ENCODE measurements at places on chromosomes 13 and 19.

DNA sequence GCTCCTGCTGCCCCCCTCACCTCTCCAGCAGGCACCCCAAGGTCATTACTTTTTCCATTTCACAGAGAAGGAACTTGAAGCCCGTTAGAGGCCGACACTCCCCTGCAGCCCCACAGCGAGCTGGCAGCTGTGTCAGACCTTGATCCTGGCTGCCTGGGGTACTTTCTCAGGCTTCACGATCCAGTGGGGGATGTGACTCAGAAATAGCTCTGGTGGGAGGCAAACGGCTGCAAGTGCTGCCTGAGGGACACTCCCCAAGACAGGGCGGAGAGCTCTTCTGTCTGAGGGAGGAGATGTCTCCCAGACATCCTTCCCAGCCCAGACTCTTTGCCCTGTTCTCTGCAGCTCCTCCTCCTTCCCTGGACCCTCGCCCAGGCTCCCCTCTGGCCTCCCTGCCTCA lies 4.8 kb downstream of the TSKS start:
- DNase-seq: peak; percentile 32

GRCh38 chr13:21932578-21932977 lies 261.7 kb downstream of the FGF9 start:
- DNase-seq: no peak

GRCh38 chr13:73937441-73937840 lies 196.8 kb downstream of the KLF12 start:
- DNase-seq: no peak

DNA sequence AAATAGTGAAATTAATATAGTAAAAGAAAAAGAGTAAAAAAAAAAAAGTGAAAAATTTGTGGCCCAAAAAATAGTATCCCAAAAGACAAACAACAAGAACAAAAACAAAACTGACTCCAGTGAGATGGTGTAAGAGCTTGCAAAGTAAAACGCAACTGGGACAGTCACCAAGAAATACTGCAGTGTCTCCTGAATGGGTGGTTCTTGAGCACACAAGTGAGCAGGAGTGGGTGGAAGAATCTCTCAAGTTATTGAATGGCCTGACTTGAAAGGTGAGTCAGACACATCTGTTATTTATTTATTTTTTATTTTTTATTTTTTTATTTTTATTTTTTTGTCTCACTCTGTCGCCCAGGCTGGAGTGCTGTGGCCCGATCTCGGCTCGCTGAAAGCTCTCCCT lies 1.9 kb downstream of the ZNF493 start:
- DNase-seq: no peak

- no peak for DNase-seq
Measured at GRCh38 chr13:36026531-36026930, 104.7 kb downstream of the DCLK1 start.

GRCh38 chr13:59047546-59047945 lies 1116.2 kb downstream of the DIAPH3 start:
- no peak for DNase-seq

- no peak for DNase-seq
Measured at GRCh38 chr13:113029487-113030258, 60.7 kb downstream of the MCF2L start.

DNA sequence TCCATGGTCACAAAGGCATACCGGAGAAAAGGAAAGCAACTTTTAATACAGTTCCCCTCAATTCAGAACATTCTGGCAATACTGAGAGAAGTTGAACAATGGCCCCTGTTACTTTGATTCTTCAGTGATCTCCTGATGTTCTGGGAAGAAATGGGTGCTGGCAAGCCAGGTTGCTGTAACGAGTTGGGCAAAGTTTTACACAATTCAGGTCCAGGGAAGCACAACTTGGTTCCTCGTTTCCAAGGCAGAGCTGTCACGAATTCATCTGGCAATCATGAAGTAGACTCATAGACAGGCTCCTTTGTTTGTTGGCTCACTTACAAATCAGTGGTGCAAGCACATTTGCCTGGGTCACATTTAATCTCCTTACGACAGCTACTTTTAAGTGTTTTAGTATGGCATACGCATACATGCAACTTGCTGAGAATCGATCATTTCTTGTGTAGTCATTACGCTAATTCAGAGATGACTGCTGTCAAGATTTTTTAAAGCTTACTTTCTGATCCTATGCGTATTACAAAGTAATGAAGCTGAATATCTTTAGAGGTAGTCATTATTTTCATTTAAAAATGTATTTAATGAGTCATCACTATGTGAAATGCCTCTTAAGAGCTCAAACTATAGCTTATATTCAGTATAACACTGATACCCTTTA lies 174.7 kb downstream of the GPC5 start:
- no peak for DNase-seq

DNA sequence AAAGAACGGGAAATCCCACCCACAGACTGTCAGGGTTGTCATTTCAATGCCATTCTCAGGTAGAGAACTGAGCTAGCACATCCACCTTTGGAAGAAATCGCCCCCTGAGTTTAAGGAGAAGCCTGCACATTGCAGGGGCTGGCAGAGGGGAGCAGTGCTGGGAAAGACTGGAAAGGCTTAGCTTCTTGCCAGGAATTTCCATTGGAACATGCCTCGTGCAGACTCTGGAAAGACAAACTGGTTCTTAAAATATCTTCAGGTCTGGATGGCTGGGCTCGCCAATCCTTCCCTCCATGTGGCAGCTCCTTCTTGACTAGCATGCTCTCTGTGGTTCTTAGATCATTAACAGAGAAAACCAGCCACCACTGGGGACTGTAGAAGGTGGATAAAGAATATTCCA lies 414.1 kb downstream of the TSHZ3 start:
- DNase-seq: no peak

- DNase-seq: no peak
Measured at GRCh38 chr19:7852851-7853769, 21.1 kb downstream of the PRR36 start.

- no peak for DNase-seq
Measured at GRCh38 chr19:15538774-15539173, 30.4 kb downstream of the CYP4F22 start.
